HEK293T (cell line): ENCODE measurements at places on chromosomes 11 and 22.

- no peak for DNase-seq
These were observed 73.0 kb downstream of the RSF1 start for GRCh38 chr11:77747381-77747969.

GRCh38 chr11:19253817-19254216 is 13.1 kb upstream of the E2F8 start:
- no peak for DNase-seq

- DNase-seq = no peak
These were observed 209.5 kb downstream of the NAV2 start for GRCh38 chr11:19921976-19922688.

DNA sequence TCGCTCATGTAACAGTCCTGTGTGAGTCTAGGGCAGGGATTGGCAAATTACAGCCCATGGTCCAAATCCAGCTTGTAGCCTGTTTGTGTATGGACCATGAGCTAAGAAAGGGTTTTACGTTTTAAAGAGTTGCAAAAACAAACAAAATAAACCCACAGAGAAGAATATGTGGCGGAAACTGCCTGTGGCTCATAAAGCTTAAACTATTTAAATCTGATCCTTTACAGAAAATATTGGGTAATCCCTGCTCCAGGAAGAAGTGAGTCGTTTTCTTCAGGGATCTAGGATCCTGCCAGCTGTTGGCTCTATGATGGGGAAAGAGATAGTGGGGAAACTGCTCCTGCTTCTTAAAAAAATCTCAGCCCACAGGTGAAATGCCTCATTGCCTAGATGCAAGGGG is 3.4 kb upstream of the OR6Q1 start:
- no peak for DNase-seq

DNA sequence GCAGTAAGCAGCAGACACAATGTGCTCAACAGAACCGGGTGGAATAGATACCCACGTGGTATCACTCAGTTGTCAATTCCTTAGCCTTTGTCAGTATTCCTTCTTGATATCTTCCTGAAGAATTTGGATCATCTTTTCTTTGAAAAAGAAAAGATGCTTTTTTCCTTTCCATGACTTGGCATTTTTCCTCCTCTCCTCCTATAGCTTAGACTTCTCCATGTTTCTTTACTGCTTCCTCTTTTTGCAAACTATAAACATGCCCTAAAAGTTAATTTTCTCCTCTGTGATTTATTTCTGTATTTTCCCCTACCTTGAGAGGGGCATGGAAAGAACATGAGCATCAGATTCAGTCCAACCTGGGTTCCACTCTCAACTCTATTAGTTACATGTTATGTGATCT is 11.7 kb downstream of the CBLIF start:
- no peak for DNase-seq

DNA sequence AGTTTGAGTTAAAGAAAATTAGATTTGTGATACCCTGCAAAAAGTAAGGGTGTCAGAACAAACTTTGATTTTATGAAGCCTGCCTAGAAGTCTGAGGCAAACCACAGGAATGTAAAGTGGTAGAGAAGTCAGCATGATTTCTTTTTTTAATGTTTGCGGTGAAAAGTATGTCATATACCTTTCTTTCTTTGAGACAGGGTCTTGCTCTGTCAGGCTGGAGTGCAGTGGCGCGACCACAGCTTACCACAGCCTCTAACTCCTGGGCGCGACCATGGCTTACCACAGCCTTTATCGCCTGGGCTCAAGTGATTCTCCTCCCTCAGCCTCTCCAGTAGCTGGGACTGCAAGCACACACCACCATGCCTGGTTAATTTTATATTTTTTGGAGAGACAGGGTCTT is 4.7 kb downstream of the API5 start:
- DNase-seq = no peak

GRCh38 chr11:46144741-46145140 is 23.5 kb upstream of the PHF21A start:
- DNase-seq = no peak

- DNase-seq = no peak
These were observed 18.2 kb downstream of the CALCB start for GRCh38 chr11:15091625-15092024.

DNA sequence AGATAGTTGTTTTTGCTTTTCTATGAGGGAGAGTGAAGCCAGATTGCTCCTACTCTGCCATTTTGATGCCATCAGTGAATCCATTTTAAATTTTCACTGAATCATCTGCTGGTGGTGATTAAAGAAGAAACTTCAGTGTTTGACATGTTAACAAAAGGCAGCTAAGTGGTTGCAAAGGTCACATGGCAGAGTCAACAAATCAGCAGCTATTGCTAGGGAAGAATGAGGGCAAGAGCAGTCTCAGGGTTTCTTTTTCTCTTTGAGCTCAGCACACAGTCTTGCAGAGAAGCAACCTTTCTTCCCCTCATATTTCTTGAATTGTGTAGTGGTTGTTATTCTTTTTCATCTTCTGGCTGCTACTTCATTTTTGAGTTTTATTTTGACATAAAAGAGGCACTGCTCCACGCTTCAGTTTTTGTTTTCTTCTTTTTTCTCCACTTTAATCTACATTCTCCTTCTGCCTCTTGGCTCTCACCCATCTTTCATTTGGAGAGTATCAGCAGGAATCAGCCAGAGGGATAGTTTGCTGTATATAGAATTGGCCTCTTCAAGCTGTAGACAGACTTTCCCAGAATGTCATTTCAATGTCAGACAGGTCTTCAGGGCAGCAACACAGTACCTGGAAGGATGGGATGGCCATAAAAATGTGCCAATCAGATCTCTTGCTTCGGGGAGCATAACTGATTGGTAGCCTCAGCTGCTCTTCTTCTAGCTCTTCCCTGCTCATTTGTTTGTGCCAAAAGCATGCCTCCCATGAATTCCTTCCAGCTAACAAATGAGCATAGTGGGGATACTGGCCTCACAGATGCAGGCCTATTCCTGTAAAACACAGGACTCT is 153.9 kb downstream of the TRPC6 start:
- no peak for DNase-seq

GRCh38 chr11:98835335-98835734 is 185.4 kb upstream of the CNTN5 start:
- no peak for DNase-seq
